Effector memory CD4-positive, alpha-beta T cell (primary cell): ENCODE measurements at places on chromosomes 16 and 17.

- DNase-seq = no peak
Measured at GRCh38 chr17:72175263-72175662, 54.4 kb downstream of the SOX9 start.

- no peak for DNase-seq
Measured at GRCh38 chr17:30391534-30391933, 12.8 kb downstream of the CPD start.

DNA sequence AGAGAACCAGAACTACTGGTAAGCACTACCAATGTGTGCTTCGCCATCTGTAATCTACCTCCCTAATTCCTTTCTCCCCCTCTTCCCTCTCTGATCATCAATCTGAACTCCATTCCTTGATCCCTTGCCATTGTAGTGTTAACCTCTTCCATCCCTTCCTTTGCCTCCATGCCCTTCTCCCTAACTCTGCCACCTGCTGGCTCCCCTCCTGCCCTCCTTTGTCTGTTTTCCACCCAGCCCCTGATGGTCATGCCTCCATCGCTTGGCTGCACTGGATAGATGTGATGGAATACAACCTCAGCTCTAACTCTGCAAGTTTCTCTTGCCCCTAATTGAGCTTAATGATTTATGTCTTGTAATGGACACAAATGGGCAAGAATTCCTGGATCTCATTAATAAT lies 108.2 kb upstream of the ASIC2 start:
- DNase-seq = no peak

DNA sequence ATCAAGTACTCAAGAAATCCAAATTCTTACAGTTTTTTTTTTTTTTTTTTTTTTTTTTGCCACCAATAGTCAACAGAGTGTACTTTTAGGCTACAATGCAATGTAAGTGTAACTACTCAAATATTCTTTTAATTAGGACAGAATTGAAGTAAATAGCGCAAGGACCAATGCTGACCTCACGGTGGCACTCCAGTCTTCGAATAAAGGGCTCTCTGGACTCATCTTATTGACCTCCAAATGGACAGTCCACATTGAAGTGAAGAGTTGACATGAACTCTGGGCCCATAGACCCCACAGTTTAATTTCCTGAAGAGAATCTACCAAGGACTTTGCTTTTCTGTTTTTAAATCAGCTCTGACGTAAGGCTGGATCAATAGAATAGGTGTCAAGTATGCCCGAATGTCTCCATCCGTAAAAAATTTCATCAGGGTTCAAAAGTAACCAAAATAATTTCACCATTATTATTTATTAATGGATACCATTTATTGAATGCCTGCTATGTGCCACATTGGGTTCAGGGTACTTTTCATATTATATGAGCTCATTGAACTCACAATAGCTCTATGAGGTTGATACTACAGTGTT lies 7.3 kb upstream of the DDX52 start:
- DNase-seq = no peak

GRCh38 chr17:48592577-48592976 lies 1.0 kb downstream of the HOXB5 start:
- no peak for DNase-seq

GRCh38 chr16:24639769-24640168 lies 89.7 kb upstream of the TNRC6A start:
- DNase-seq = no peak

- no peak for DNase-seq
Measured at GRCh38 chr17:40625311-40625710, 22.3 kb downstream of the SMARCE1 start.

- no peak for DNase-seq
Measured at GRCh38 chr17:80456465-80457235, 19.8 kb downstream of the NPTX1 start.

DNA sequence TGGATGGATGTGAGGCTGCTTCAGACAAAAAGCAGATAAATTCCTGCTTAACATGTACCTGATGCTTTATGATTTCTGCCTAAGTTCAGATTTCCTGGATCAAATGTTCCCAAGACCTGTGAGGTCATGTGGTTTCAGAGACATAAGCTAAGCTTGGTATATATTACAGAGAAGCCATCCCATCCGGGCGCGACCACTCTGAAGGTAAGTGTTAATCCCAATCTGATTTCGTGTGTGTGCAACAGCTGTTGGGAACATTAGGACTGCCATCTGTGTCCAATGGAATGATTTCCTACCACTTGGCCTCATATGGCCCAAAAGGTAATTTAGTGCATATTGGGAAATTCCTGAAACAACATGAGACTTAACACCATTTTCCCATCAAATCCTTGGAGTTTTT lies 199.1 kb downstream of the HS3ST3B1 start:
- no peak for DNase-seq

- no peak for DNase-seq
Measured at GRCh38 chr17:68239632-68240366, 8.0 kb upstream of the AMZ2 start.

GRCh38 chr17:825216-825615 lies 43.1 kb downstream of the MRM3 start:
- no peak for DNase-seq

DNA sequence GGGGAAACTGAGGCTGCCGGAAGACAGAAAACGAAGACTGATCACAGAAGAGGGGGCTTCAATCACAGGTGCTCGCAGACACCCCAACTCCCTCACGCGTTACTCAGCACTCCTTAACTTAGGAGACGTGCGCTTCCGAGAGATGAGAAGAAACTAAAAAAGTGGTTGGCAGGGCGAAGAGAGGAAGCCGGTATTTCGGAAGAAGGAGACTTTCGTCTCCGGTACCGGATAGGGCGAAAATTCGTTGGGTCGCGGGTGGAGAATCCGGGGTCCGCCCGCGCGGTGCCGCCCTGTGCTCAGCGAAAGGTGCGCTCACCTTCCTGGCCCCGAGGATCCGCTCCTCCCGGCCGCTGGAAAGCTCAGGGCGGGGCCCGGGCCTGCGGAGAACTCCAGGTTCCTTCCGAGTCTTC lies 917 bp upstream of the TBX2 start:
- no peak for DNase-seq

DNA sequence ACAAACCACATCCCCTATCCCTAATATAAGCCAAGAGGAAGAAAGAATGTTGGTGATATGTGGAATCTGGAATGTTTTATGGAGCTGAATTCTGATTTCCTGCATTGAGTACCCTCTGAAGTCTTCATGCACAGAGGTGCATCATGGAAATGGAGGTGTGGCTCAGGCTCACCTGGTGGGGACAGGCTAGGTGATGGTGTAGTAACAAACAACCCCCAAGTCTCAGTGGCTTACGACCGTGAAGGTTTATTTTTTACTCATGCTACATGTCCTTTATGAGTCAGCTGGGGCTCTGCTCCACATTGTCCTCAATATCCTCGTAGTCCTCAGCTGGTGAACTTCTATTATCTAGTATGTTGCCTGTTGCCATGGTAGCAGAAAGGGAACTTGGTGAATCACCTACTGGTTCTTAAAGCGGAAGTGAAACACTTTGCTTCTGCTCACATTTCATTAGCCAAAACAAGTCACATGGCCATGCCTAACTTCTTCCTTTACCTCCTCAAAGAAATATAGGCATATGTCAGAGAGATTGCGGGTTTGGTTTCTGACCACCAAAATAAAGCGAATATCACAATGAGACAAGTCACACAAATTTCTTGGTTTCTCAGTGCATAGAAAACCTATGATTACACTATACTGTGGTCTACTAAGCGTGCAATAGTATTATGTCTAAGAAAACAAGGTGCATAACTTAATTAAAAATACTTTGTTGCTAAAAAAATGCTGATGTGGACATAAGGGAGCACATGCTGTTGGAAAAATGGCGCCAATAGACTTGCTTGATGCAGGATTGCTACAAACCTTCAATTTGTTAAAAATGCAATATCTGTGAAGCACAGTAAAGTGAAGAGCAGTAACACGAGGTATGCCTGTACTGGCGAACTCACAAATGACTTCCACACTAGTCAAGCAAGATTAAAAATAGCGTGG lies at the start of gene PMFBP1:
Gene PMFBP1 (minus strand): TSS at position 51 of the 930 bp plus-strand sequence. CDS start 947 bp downstream, outside the sequence.
- DNase-seq = no peak

GRCh38 chr16:20004931-20005330 lies 68.8 kb downstream of the GPR139 start:
- DNase-seq = no peak

DNA sequence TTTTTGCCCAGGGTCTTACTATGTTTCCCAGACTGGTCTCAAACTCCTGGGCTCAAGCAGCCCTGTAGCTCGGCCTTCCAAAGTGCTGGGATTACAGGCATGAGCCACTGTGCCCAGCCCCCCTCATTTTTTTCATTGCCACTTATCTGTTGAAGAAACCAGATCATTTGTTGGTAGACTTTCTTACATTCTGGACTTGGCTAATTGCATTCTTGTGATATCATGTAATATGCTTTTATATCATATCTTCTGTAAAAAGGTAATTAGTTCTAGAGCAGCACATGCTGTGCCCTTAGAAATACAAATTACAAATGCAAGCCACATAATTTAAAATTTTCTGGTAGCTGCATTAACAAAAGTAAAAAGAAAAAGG lies 53.9 kb downstream of the PPM1E start:
- no peak for DNase-seq

DNA sequence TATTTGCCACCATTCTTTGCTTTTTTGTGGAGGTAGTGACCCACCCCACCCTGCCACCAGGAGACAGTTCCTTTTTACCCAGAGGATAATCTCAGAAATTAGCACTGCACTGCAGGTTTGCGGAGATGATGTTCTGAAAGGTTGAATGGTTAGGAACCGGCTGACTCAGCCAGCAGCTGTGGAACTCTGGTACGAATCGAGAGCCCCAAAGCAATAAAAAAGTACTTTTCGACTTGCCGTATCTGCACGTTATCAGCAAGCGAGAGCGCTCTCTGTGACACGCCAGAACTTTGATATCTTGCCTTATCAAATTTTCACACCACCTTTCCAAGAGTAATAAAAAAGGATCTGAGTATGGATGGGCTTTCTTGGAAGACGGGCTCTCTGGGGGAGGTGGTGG lies 96.3 kb upstream of the EEF2KMT start:
- DNase-seq = no peak

- no peak for DNase-seq
Measured at GRCh38 chr17:35744830-35745229, 8.2 kb downstream of the GAS2L2 start.

DNA sequence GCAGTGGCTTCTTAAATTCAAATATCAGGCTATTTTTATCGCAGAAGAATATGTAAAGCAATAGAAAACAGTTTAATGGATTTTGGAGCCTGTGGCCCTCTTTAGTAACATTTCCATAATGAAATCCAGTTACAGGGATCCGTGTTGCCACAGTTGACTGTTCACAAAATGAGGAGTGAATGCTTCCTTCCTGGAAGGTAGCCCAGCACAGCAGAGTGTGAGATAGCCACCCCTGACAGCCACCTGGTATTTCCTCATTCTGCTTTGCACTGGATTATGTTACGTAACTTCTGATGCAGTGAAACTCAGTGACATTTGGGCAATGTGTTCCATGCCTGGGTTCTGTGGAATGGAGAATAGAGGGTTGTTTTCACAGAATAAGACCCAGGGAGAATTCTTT lies 517.2 kb downstream of the RBFOX1 start:
- no peak for DNase-seq
